HFFc6 (cell line): ENCODE measurements at places on chromosomes 6 and 20. TPM values are rescaled to one million over a fixed set of nuclear protein-coding genes. Genes with fewer than 3 reads are reported as not detected.

DNA sequence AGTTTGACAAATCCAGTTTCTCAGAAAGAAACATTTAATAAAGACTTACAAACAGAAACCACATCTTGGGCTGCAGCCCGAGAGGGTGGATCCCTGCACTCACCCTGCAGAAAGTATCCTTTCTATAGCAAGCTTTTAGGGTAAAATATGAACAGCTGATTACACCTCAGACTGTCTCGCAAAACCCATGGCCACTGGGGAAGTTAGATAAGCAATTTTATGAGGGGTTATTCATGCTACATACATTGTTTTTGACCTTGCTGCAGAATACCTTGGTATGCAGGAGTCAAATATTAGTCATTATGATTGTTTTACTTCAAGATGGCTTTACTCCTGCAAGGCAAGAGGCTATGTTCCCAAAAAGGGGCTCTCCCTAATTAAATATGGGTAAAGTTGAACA is 126.9 kb downstream of the OR2B2 start:
- DNase-seq = no peak

GRCh38 chr6:42012501-42013133 is 37.7 kb upstream of the TAF8 start:
- peak; percentile 20 for DNase-seq

- DNase-seq = no peak
Measured at GRCh38 chr6:75368864-75369402, 84.3 kb upstream of the TMEM30A start.

DNA sequence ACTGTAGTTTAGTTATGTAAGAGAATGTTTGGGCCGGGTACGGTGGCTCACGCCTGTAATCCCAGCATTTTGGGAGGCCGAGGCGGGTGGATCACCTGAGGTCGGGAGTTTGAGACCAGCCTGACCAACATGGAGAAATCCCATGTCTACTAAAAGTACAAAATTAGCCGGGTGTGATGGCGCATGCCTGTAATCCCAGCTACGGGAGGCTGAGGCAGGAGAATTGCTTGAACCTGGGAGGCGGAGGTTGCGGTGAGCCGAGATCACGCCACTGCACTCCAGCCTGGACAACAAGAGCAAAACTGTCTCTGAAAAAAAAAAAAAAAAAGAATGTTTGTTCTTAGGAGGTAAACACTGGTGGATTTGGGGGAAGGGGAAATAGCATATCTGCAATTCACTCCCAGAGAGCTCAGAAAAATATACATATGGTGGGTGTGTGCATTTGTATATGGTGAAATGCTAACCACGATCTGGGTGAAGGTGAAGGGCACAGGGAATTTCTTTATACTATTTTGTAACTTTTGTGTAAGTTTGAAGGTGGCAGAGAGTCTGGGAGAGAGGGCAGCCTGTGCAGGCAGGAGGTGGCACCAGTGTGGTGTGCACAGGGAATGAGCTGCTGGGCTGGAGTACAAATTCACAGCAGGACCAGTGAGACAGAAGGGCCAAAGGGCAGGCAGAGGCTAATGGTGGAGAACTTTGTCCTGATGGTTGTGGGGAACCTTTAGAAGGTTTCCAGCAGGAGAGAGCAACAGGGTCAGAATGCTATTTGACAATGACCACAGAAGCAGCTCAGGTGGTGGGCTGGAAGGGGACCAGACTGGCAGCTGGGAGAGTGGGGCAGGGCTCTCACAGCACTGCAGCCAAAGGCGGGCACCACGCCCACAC is 42.4 kb downstream of the SSR1 start:
- no peak for DNase-seq

The SLC22A7 gene
- not detected in 3 replicates for total RNA-seq

DNA sequence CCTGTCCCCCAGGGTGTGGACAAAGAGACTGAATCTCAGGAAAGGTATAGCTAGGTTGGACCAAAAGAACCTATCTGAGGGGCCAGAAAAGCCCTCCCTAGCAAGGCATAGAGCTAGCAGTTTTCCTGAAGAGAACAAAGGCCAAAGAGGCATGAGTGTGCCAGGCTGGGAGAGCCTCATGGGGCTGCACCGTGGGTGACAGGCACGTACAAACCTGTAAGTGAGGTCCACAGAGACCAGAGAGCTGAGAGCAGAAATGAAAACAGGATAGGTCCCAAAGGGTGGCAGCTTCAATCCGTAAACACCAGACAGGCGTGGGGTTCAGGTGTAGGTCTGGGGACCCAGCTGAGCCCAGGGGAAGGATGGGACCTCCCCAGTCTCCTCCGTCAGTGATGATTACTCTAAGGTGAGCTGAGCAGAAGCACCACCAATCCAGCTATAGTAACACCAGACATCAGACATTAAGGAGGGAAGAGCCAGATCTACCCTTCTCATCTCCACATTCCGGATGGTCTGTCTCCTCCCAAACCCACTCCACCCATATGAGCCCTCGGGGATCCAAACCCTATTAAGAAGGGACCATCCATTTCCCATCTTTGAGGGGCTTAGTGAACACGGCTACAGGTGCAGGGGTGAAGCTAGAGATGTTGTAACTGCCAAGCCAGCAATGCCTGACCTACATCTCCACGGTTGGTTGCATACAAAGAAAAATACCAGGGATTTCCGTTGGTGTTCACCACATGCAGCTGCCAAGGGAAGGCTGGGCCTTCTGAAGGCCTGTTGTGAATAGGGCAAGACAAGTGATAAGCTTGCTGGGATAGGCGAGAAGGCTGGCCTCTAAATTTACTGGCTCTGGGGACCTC is 38.3 kb downstream of the BCL2L1 start:
- no peak for DNase-seq

DNA sequence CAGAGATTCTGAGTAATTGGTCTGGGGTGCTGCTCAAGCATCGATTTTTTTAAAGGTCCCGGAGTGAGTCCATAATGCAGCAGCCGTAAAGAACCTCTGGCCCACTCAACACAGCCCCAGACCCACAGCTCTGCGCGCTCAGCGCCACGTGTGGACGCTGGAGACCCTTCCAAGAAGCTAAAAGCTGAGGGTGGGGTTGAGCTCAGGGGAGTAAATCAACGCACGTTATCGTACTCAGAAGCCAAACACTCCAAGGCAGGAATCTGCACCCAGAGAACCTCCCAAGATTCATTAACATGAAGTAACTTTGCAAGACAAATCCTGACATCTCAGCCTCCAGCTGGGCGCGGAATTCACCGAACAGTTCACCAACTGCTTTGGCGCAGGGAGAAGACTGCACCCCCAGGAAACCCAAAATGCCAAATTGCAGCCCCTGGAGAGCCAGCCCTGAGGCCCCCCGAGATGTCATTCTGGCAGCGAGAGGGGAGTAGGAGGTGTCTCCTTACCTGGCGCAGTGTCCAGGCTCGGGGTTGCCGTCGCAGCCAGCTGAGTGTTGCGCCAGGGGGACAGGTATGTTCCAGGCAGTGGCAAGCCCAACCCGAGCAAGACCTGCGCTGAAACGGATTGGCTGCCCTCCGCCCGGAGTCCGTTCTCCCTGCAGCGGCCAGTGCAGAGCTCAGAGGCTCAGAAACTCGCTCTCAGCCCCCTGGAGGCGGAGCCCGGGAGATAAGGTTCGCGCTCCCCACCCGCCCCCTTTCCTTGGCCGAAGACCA is at the start of gene COL21A1:
Gene COL21A1 (minus strand): TSS at position 700 of the 773 bp plus-strand sequence. CDS start 64,962 bp downstream, outside the sequence.
- no peak for DNase-seq

DNA sequence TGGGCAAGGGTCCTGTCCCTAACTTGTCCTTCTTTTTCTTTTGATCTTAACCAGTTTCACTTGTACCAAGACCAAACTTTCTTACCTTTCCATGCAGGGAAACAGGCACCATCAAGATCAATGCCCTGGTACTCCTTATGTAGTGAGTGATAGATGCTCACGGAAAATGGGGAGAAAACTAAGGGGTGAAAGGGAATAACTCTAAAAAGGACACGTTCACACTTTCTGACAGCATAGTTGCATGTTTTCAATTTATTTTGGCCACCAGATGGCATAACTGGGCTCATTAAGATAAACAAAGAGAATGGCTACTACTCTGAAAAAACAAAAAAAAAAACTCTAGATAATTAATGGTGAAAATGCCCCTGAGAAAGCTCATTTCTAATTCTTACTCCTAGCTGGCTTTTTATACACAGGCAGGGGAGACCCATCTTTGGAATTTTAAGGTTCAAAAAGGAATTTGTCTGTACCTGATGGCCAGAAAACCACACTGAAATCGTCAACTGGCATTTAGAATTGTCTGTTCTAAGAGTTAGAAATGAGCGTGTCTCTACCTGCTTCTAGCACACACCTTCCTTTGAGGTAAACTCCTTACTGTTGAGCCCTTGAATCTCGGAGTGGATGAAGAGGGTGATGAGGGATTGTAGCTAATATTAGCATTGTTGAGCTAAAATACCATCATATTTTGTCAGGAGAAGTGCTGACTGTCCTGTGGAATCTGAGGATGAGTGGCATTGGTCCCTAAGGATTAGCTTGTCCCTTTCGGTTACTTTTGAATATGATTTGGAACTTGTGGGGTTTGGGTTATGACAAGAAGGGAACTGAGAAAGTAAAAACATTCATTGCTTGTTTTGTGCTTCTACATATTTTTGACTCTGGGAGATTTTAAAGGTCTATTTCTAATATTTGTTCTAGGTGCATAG is 62.2 kb upstream of the DDR1 start:
- DNase-seq = peak; percentile 48

DNA sequence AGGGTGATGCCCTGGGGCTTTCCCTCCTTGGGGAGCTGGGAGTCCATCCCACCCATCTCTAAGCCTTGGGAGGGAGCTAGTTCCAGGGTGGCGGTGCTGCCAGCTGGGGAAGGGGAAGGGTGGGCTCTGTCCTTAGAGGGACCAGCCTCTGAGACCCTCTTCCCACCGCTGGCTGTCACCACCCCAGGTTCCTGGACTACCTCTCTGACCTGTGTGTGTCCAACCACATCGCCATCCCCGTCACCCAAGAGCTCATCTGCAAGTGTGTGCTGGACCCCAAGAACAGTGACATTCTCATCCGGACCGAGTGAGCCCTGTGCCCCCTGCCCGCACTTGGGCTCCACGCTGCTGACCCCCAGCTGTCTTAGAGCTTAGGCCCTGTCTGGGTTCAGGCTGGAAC is 43.2 kb downstream of the UQCC2 start:
- DNase-seq = no peak

The DNMT3B gene
- total RNA-seq = 0.99 to 1.5 TPM (median 1.2 TPM) in 3 replicates

- DNase-seq = peak; percentile 98
Measured at GRCh38 chr6:110528101-110528929, 51.9 kb upstream of the SLC22A16 start.

DNA sequence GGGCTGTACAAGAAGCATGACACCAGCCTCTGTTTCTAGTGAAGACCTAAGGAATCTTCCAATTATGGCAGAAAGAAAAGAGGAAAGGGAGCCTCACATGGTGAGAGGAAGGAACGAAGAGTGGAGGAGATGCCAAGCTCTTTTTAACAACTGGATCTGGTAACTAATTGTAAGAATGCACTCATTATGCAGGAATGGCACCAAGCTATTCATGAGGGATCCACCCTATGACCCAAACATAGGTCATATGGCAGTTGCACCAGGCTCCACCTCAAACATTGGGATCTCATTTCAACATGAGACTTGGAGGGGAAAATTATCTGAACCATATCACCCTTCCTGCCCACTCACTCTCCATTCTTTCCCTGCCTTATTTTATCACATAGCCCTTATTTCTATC is 496.0 kb upstream of the SPTLC3 start:
- DNase-seq = no peak

DNA sequence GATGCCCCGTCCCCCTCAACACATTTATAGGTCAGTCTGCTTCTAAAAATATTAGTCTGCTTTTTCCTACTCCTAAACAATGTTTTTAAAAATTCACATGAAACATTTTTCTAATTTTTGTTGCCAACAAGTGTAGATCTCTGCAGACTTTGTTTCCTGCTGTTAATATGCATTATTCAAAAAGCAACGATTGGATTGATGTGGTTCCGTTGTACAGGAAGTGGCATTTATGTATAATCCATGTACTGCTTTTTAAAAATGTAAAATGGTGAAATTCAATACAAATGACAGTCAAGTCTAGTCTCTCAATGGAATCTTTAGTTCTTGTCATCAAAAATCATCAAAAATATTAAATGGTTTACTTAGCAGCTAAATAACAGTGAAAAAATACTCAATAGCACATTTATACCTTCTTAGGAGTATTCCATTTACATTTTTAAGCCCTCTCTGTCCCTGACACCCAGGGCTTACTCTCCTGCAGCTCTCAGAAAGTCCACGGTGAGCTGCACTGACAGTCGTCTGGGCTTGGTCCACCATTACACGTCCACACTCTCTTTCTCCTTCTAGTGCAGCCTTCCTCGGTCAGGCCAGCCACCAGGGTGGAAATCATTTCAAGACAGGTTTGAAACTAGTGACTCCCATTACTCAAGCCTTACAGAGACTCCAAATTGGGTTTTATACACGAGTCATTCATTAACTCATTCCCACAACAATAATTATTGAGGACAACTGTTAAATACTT is 211.5 kb downstream of the TMEM200A start:
- DNase-seq = no peak

DNA sequence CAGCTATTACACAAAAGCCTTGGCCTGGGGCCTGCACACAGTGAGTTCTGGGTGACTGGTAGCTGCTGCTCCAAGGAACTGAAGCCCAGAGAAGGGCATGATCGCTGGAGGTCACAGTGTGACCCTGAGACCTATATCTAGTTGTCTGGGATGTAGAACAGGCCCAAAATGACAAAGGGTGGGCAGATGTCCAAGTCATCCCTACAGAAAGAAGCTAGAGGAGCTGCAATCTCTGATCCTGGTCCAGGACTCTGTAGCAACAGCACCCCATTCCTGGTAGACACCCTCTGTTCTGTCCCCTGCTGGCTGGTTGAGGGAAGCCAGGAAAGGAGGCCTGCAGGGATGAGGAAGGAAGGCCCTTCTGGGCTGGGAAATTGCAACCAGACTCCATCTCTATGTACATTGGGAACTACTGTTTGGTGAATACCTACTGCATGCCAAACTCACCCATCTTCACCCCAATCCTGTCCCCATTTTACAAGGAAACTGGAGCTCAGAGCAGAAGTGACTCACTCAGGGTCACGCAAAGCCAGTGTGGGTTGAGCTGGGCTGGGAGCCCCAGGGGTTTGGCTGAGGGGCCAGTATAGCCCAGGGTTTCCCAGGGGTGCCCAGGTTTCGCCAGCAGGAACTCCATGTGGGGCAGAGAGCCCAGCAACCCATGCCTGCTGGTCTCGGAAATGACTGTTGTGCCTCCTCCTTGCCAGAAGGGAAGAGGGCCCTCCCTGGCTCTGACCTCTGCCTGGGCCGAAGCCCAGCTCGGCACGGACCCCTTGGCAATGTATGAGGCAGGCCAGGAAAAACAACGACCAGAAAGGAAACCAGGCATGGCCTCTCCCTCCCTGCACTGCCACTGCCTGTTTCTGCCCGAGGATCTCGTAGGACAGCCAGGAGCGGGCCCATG is 44.9 kb upstream of the TLDC2 start:
- peak; percentile 80 for DNase-seq

The SLC32A1 gene
- not detected in 3 replicates for total RNA-seq

The HAO1 gene
- not detected in 2 replicates for total RNA-seq

The LKAAEAR1 gene
- total RNA-seq = not detected in 3 replicates

DNA sequence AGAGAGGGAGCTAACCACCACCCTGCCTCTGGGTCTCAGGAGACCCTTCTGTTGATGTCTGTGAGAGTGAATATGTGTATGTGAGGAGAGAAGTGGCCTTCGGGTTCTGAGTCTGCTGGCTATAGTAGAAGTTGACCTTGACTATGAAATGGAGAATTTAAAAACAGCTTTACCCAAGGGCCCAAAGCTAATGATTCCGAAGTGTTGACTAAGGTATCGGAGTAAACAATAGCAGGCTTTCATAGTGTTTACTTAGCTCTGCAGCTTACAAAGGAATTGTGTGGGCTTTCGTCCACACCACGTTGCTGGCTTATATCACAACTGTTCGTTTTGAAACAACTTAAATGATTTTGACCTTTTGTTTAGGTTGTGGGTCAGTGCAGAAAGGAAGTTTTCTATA is 126.5 kb upstream of the JAG1 start:
- DNase-seq = no peak
